ENCODE measurements at places on chromosomes 3 and 15. TPM values are rescaled to one million over a fixed set of nuclear protein-coding genes. Genes with fewer than 3 reads are reported as not detected.

DNA sequence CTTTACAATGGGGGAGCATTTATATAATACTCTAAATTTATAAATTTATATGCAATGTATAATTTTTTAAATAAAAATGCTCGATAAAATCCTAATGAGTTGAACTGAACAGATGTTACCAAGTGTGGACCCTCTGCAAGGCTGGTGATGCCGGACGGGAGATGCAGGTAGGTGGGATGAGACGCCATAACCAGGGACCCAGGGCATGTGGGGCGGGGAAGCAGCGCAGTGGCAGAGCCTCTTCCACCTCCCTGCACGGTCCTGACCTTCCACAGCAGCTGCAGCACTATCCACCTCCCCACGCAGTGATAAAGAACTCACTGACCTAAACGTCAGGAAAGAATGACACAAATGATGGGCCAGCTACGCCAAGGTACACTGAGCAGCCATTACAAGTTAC, 12.8 kb downstream of the PCSK6 start:
- H3K4me3 ChIP-seq = no peak overlapping the region
- H3K27me3 ChIP-seq = no peaks in the 10 kb centered on the region
- DNase-seq = no peak
- H3K27ac ChIP-seq = no peak overlapping the region

DAZL gene
- total RNA-seq = not detected

GOLGA6L10 gene
- total RNA-seq = 2.6 TPM

GRCh38 chr15:83340087-83340486, 55.6 kb upstream of the BNC1 start:
- no peaks in the 10 kb centered on the region for H3K27me3 ChIP-seq
- DNase-seq = no peak
- no peak overlapping the region for H3K4me3 ChIP-seq
- no peaks in the 10 kb centered on the region for H3K4me1 ChIP-seq
- H3K36me3 ChIP-seq = no peaks in the 10 kb centered on the region

- peaks cover 2% of the 10 kb centered on the region for H3K4me1 ChIP-seq
- no peaks in the 10 kb centered on the region for H3K36me3 ChIP-seq
- DNase-seq = no peak
- no peaks in the 10 kb centered on the region for H3K27me3 ChIP-seq
Measured at GRCh38 chr3:15215996-15216395, 9.9 kb downstream of the CAPN7 start.

GRCh38 chr15:90664650-90665287, 52.4 kb upstream of the BLM start:
- no peaks in the 10 kb centered on the region for H3K27me3 ChIP-seq
- no peaks in the 10 kb centered on the region for H3K36me3 ChIP-seq
- H3K4me1 ChIP-seq = peaks cover 16% of the 10 kb centered on the region
- H3K4me3 ChIP-seq = peak overlapping the region; percentile 92
- peak overlapping the region; percentile 86 for H3K27ac ChIP-seq

DNA sequence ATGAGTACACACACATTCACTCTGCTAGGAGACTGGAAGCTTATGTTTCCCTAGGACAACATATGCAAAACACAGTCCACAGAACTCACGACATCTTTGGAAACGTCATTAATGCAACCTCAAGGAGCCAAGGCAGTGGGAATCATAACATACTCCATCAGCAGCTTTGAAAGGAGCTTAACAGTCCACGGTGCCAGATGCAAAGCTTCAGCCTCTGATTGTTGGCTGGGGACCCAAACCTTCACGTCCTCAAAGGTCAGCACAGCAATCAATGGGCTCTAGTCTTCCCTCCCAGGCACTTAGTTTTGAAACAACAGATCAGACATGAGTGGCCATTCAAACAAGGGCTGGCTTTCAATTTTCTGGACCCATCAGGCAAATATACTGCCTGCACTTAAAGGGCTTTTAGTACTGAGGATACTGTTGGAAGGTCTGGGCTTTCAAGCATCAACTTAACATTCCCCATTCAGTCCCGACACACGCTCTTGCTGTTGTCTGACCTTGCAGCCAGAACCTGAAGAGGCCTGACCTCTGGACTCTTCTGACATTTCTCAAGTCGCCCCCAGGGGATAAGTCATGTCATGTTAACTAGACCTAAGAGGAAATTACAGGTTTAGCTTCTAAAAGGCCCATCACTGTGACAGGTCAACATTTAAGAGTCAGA, 223.0 kb downstream of the PDZRN3 start:
- peaks cover 56% of the 10 kb centered on the region for H3K4me1 ChIP-seq
- no peaks in the 10 kb centered on the region for H3K36me3 ChIP-seq
- no peak overlapping the region for H3K4me3 ChIP-seq
- H3K27me3 ChIP-seq = no peaks in the 10 kb centered on the region
- no peak for DNase-seq

GRCh38 chr3:135633078-135633477, 332.4 kb upstream of the PPP2R3A start:
- no peaks in the 10 kb centered on the region for H3K36me3 ChIP-seq
- H3K27me3 ChIP-seq = no peaks in the 10 kb centered on the region
- no peak for DNase-seq
- H3K4me3 ChIP-seq = no peak overlapping the region
- H3K4me1 ChIP-seq = no peaks in the 10 kb centered on the region

- no peaks in the 10 kb centered on the region for H3K36me3 ChIP-seq
- no peak overlapping the region for H3K27ac ChIP-seq
- no peak overlapping the region for H3K4me3 ChIP-seq
Measured at GRCh38 chr3:144185276-144185675, 213.7 kb downstream of the DIPK2A start.

NMB gene
- 11.0 TPM for total RNA-seq

- peak overlapping the region; percentile 35 for H3K27ac ChIP-seq
- peaks cover 94% of the 10 kb centered on the region for H3K4me1 ChIP-seq
- H3K36me3 ChIP-seq = no peaks in the 10 kb centered on the region
Measured at GRCh38 chr3:129558081-129558771, 15.3 kb downstream of the H1-8 start.

MYL3 gene
- not detected for total RNA-seq

RBMS3 gene
- total RNA-seq = 2.7 TPM

EIF2B5 gene
- total RNA-seq = 27.2 TPM

GRCh38 chr3:54424292-54424691, 301.9 kb downstream of the CACNA2D3 start:
- no peaks in the 10 kb centered on the region for H3K36me3 ChIP-seq
- H3K27me3 ChIP-seq = no peaks in the 10 kb centered on the region
- no peak overlapping the region for H3K4me3 ChIP-seq
- no peak overlapping the region for H3K27ac ChIP-seq
- peaks cover 30% of the 10 kb centered on the region for H3K4me1 ChIP-seq

RETNLB gene
- not detected for total RNA-seq

GRCh38 chr3:17195192-17195611, 310.4 kb downstream of the PLCL2 start:
- no peaks in the 10 kb centered on the region for H3K4me1 ChIP-seq
- H3K27me3 ChIP-seq = no peaks in the 10 kb centered on the region
- no peak overlapping the region for H3K4me3 ChIP-seq
- H3K27ac ChIP-seq = no peak overlapping the region
- H3K36me3 ChIP-seq = no peaks in the 10 kb centered on the region

DNA sequence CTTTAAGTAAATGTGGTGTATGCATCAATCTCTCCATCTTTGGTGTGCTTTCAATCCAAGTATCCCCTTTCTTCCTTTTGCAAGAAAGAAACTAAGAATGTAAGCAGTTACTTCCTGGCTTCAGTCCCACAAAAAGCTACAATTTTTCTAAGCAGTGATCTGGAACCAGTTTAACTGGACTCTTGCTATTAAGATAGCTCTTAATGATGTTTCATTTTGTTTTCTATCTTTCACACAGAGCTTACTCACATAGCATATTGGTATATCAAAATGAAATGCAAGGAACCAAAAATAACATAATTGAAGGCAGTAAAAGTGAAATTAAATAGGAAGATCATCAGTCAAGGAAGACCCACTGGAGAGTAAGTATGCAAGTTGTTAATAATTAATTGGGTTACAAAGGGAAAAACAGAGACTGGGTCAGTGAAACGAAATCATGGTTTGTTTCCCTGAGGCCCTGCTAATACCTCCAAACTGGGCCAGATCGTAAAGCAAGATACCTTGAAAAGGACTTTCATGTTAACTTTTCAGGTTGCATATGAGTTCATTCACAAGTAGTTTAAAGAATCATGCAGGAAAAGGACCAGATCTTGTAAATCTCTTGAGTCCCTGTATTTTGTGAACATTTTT, 41.9 kb downstream of the GPR160 start:
- H3K27me3 ChIP-seq = no peaks in the 10 kb centered on the region
- DNase-seq = no peak
- H3K4me1 ChIP-seq = no peaks in the 10 kb centered on the region

GRCh38 chr3:31848163-31848818, 132.8 kb downstream of the OSBPL10 start:
- DNase-seq = no peak
- no peak overlapping the region for H3K4me3 ChIP-seq
- H3K27ac ChIP-seq = no peak overlapping the region
- H3K27me3 ChIP-seq = no peaks in the 10 kb centered on the region
- peaks cover 9% of the 10 kb centered on the region for H3K36me3 ChIP-seq
- peaks cover 11% of the 10 kb centered on the region for H3K4me1 ChIP-seq

CD86 gene
- total RNA-seq = 1.6 TPM

GRCh38 chr3:53169832-53170324, 8.9 kb downstream of the PRKCD start:
- no peak for DNase-seq
- no peak overlapping the region for H3K4me3 ChIP-seq
- H3K27me3 ChIP-seq = no peaks in the 10 kb centered on the region
- peaks cover 6% of the 10 kb centered on the region for H3K36me3 ChIP-seq
- H3K27ac ChIP-seq = peak overlapping the region; percentile 71

- DNase-seq = no peak
- H3K4me1 ChIP-seq = no peaks in the 10 kb centered on the region
- H3K36me3 ChIP-seq = no peaks in the 10 kb centered on the region
- H3K4me3 ChIP-seq = no peak overlapping the region
- H3K27ac ChIP-seq = no peak overlapping the region
Measured at GRCh38 chr15:72923289-72923688, 129.0 kb upstream of the NEO1 start.

EPHB3 gene
- total RNA-seq = 45.0 TPM

DNA sequence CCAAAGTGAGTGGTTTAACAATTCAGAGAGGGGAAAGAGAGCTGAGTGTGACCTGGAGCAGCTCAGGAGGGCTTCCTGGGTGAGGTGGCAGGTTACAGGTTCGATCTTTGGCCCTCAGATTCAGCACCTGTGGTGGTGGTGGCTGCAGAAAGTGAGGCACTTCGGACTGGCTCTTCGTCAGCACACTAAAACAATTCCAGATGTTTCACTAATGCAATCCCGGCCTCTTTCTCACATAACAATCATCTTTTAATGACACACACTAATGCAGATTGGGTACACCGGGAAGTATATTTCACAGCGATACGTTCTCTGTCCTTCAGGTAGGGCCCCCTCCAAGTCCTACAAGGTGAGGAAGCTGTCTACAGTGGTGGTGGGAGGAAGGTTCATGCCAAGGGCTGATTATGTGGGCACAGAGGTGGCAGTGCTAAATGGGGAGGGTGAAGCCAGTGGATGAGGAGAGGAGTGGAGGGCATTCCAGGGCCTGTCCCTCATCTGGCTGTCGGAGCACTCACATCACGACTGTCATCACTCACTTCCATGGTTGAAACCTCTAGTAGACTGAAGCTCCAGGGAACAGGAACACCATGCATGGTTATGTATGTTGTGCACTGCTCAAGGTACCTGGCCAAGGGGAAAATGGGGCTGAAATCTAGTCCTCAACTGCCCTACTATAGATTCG, 171.1 kb downstream of the RAB11A start:
- H3K27ac ChIP-seq = no peak overlapping the region
- no peak for DNase-seq
- no peaks in the 10 kb centered on the region for H3K27me3 ChIP-seq
- no peak overlapping the region for H3K4me3 ChIP-seq
- H3K4me1 ChIP-seq = no peaks in the 10 kb centered on the region

DNA sequence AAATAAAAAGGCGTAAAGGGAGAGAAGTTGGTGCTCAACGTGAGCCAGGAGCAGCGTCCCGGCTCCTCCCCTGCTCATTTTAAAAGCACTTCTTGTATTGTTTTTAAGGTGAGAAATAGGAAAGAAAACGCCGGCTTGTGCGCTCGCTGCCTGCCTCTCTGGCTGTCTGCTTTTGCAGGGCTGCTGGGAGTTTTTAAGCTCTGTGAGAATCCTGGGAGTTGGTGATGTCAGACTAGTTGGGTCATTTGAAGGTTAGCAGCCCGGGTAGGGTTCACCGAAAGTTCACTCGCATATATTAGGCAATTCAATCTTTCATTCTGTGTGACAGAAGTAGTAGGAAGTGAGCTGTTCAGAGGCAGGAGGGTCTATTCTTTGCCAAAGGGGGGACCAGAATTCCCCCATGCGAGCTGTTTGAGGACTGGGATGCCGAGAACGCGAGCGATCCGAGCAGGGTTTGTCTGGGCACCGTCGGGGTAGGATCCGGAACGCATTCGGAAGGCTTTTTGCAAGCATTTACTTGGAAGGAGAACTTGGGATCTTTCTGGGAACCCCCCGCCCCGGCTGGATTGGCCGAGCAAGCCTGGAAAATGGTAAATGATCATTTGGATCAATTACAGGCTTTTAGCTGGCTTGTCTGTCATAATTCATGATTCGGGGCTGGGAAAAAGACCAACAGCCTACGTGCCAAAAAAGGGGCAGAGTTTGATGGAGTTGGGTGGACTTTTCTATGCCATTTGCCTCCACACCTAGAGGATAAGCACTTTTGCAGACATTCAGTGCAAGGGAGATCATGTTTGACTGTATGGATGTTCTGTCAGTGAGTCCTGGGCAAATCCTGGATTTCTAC, at the start of gene RARB:
Gene RARB, plus strand, starts transcription at position 322 of the 847 bp plus-strand sequence. Its CDS starts 469 bp downstream, at position 791.
- H3K4me3 ChIP-seq = peak within 1 kb of the TSS; percentile 61
- peak within 1 kb of the TSS; percentile 96 for H3K27ac ChIP-seq
- no peaks in the 10 kb centered on the region for H3K36me3 ChIP-seq
- H3K4me1 ChIP-seq = peaks cover 19% of the 10 kb centered on the region
- H3K27me3 ChIP-seq = no peaks in the 10 kb centered on the region

All from esophagus squamous epithelium (tissue), 5 donors.